ENCODE measurements at places on chromosomes 7 and 10.
A peak's percentile ranks its signal among the peaks of the same experiment; 100 is the strongest.

- no peak for DNase-seq
Measured at GRCh38 chr10:77392851-77393250, 244.8 kb downstream of the KCNMA1 start.

- DNase-seq = no peak
Measured at GRCh38 chr7:130365511-130366441, 14.5 kb upstream of the CPA1 start.

DNA sequence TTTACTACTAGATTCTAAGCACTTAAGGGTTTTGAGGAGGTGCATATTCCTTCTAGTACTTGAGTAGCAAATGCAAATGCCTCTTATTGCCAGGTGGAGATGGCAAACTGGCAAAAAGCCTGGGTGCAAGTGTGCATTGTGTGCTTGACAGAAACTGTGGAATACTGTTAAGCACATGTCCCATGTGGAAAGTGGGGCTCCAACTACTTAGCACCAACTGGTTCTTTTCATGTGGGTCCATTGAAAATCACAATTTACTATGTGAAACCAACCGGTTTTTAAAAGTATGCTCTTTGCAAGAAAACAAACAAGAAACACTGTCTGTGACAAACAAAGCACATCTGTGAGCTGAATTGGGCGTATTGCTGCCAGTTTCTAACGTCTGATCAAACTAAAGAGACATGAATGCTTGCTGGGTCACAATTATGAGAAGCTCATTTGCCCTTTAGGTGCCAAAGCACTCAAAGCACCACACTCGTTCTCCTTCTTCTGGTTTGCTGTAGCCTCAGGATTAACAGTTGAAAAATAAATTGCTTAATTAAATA lies 197.4 kb downstream of the SEMA3E start:
- DNase-seq = no peak

DNA sequence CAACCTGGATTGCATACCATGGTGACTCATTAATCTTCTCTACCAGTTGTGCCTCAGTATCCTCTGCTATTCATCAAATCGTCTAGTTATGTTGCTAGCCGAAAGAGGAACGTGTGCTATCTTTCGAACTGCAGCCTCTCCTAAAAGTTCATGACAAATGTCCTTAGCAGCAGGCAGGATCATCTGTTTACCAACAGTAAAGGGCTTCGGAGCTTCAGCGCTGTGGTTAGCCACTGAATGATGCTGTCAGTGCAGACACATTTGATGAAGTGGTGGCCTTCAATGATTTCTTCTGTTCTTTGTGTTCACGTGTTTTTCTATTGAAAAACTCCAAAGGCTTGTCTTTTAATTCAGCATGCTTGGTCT lies 68.8 kb downstream of the CSTF2T start:
- no peak for DNase-seq

DNA sequence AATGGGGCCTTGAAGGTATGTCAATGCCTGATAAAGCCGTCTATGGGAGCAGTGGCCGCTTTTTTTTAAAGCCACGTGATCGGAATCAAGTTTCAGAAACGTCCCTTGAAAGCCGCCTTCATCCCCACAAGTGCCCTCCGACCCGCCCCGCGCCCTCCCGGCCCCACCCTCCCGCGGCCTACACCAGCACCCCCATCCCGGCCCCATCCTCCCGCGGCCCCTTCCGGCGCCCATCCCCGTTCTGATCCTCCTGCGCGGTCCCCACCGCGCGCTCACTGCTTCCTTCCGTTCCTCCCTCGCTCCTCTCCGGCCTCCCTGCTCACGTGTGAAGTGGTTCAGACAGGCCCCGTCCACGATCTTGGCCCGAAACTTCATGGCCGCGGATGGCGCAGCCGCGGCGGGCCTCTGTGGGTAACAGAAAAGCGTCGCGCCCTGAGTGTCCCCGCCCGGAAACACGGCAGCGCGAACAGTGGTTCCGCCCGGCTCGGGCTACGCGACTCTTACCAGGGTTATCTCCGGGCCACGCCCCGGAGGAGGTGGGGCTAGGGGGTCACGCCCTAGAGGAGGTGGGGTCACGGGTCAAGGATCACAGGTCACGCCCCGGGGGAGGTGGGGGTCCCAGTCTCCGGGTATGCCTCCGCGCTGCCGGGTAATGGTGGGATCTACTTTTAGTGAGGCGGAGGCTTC lies at the start of gene HUS1:
TSS of gene HUS1 (minus strand) at position 471 of the 687 bp plus-strand sequence. CDS start at position 375, 96 bp downstream.
- peak; percentile 94 for DNase-seq

- no peak for DNase-seq
Measured at GRCh38 chr10:112231602-112232400, 48.2 kb upstream of the GPAM start.

GRCh38 chr7:136104269-136104603 lies 127.1 kb upstream of the MTPN start:
- DNase-seq = no peak

DNA sequence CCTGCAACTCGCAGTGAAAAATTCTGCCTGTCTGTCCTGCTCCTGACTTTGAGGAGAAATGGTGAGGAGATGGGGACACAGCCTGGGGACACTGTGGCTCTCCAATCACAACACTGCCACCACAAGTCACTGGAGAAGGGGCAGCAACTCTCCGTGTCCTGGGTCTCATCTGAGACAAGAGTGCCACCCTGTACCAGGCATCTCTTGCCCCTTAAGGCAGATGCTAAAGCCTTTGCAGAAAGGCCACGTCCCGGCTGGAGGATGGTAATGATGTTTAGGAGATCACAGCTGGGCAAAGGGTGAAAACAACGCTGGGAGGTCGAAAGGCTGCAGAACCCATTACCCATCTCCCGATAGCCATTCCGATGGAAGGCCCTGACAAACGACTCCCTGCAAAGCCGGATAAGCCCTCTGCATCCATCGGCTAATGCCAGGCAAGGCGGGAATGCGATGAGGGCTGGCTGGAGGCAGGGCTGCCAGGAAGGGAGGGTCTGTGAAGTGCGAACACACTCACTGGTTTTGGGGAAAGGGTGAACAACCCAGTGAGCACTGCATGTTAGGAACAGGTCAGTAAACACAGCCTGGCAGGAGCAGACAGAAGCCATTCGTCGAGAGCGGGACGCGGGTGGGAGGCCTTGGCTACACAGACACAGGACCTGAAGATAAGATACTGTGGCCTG lies 190.8 kb downstream of the ADARB2 start:
- DNase-seq = no peak

DNA sequence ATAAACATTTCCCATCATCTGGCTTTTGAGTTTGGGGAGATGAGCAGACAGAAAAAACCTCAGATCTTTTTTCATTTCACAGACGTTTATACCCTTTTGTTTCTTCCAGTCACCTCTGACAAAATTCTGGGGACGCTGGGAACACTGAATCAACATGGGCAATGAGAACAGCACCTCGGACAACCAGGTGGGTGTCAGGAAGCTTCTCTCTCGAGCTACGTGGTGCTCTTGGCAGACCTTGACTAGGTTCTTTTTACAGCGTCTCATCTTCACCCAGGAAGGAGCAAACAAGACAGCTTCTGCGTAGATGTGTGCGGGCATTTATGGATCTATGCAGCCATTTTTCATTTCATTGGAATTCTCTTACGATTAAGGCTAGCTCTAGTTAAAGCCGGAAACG lies 32.9 kb downstream of the TACC2 start:
- no peak for DNase-seq

DNA sequence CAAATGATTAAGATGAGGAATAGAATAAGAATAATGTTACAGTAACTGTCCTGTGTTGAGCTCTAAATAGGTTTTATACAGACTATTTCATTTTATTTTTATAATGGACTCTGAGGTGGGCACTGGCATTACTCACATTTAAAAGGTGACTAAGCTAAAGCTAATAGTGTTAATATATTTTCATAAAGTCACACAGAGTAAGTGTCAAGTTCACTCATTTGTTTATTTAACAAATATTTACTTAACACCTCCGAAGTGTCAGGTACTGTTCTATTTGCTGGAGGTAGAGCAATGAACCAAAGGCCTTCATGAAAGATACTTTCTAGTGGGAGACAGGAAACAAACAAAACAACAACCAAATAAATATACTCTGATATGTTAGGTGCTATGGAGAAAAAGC lies 44.0 kb downstream of the ASB4 start:
- no peak for DNase-seq

GRCh38 chr10:15763006-15763405 lies 43.3 kb upstream of the ITGA8 start:
- no peak for DNase-seq

- DNase-seq = no peak
Measured at GRCh38 chr7:72577107-72577506, 165.0 kb upstream of the CALN1 start.

- no peak for DNase-seq
Measured at GRCh38 chr10:5361966-5362365, 2.8 kb upstream of the UCN3 start.

- DNase-seq = no peak
Measured at GRCh38 chr7:54839575-54840213, 80.7 kb upstream of the SEC61G start.

DNA sequence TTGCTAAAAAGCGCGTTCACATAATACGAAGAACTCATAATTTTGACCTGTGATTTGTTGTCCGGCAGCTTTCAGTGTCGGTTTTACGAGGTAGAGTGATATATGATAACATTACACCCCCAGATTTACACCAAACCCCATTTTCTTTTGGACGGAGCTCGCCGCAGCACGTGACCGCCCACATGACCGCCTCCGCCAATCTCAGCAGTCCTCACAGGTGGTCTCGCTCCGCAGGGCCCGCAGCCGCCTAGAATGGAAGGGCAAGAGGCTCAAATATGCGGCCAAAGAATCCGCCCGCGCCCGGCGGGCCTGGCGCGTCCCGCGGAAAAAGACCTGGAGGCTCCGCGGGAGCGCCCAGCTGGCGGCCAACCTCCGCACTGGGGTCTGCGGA lies at the start of gene HOXA7:
TSS of gene HOXA7 (minus strand) at position 168 of the 391 bp plus-strand sequence. CDS start at position 38, 130 bp downstream.
- no peak for DNase-seq

DNA sequence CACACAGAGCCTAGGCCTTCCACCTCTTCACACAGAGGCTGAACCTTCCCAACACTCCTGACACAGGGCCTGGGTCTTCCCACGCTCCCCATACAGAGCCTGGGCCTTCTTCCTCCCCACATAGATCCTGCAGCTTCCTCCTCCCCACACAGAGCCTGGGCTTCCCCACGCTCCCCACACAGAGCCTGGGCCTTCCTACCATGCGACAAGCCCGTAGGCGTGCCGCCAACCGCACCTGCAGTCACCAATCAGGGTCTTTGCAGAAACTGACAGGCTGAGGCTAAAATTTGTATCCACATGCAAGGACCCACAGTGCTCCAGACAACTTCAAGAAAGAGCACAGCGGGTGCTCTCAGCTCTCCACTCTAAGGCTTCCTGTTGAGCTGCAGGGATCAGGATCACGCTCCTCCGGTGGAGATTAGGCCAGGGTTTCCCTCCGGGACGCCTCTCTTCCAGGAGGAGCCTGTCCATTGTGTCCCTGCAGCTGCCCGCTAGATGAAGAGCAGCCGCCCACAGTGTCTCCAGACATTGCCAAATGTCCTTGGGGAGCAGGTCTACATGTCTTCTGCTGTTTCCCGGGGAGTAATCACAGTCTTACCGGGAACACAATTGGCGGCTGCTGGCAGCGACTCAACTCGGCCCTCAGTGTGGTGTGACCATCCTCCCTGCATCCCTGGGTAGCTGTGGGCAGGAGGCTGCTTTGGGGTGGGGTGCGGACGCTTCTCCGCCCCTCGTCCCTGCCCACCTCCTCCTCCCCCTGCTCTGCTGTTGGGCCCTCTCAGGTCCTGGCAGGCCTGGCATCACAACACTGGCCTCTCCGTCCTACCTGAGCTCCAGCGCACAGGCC lies 9.7 kb downstream of the CFAP46 start:
- peak; percentile 5 for DNase-seq

DNA sequence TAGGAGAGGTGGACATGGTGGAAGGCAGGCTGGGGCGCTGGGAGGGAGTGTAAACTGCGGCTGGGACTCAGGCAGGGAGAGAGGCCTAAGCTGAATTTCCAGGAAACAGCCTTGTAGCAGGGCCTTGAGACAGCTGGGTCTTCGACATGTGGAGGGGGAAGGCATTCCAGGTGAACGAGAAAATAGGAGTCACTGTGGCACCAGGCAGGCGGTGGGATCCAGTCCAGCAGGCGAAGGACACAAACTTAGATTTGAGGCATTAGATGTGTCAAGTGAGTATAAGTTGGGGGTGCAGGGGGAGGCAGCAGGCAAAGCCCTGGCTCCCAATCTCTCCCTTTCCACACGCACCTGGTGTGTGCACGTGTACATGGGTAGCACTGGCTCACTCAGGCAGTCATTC lies 105.3 kb downstream of the PTPN20 start:
- DNase-seq = no peak

Data from CD4-positive, alpha-beta T cell (primary cell).